GM03348 (cell line): ENCODE measurements at places on chromosomes 11 and 22.
A peak's percentile ranks its signal among the peaks of the same experiment; 100 is the strongest.

GRCh38 chr11:16801288-16801980, 63.0 kb downstream of the C11orf58 start:
- no peak for DNase-seq

- peak; percentile 69 for DNase-seq
These were observed 2.6 kb upstream of the FTH1 start for GRCh38 chr11:61969838-61970662.

GRCh38 chr11:74956397-74957015, 7.4 kb downstream of the SPCS2 start:
- no peak for DNase-seq

- DNase-seq: peak; percentile 40
These were observed 60.3 kb upstream of the POU2AF2 start for GRCh38 chr11:111185266-111185665.

GRCh38 chr22:20146777-20147176, 4.1 kb downstream of the CCDC188 start:
- no peak for DNase-seq

- DNase-seq: no peak
These were observed 7.0 kb downstream of the RELA start for GRCh38 chr11:65655570-65656332.

GRCh38 chr11:45659818-45660160, 5.6 kb downstream of the CHST1 start:
- DNase-seq: no peak

DNA sequence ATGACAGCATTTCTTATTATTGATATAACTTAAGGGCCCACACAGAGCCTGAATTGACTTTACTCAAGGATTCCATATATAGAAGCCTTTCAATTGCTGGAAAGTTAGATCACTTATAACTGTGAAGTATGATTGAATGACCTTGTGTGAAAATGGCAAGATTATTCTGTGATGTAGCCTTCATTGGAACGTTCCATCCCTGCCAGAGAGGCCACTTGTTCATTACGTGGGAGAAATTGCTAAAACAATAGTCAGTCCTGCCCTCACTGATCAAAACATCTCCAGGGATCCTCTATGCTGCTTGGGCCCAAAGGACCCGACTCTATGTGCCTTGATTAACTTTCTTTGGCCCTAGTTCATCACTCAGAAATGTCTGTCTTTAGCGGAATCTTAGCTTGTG, 159.5 kb upstream of the BLID start:
- peak; percentile 28 for DNase-seq

DNA sequence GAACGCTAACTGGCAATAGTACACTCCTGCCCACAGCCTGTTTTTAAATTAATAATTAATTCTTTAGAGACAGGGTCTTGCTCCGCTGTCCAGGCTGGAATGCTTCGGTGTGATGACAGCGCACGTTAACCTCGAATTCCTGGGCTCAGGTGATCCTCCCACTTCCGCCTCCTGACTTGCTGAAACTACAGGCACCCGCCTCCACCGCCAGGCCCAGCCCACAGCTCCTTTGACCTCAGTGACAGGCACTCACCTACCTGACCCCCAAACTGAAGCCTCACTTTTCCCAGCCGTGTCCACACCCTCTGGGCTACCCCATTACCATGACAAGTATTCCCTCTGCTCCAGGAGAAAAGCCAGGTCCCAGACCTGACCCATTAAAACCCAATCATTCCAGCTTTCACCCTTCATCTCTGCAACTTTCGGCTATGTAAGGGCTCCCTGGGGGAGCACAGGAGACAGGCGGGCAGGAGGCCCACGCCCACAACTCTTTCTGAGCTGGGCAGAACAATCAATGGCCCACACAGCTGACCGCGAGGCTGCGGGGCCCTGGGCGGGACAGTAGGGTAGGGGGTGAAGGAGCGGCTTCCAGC, 730 bp downstream of the LMNTD2 start:
- DNase-seq: no peak

DNA sequence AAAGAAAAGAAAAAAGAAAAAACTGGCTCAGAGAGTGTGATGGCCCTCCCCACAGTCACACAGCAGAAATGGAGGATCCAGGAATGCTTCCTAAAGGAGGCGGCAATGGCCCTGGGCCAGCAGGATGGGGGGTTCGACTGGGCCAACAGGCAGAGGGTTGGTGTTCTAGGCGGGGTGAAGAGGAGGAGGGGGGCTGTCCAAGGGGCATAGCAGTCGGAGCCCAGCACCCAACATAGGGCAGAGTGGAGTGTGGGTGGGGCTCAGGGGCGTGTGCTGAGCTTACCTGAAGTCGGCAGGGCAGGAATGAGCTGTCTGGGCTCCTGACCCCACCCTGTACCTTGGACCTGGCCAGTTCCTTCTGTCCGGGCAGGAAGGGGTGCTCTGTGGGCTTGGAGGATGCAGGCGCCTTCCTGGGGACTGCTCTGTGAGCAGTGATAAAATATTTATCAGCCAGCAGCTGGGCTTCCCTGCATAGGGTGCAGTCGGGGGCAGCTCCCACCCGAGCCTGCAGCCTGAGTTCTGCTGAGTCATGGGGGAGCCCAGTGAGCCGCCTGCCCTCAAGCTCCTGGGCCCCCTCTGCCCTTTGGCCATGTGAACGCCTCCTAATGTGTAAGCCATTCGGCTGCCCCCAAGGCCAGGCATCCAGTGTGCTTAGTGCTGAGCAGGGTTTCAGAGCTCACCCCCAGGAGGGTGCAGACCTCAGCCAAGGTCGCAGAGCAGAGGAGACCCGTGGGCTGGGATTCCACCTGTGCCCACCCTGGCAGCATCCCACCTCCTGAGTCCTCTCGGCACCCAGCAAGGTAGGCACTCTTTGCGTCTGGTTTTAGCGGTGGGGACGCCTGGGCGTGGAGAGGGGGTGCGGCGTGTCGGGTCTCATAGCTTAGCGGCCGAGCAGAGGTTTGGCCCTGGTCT, 25.3 kb upstream of the PRR5 start:
- no peak for DNase-seq

DNA sequence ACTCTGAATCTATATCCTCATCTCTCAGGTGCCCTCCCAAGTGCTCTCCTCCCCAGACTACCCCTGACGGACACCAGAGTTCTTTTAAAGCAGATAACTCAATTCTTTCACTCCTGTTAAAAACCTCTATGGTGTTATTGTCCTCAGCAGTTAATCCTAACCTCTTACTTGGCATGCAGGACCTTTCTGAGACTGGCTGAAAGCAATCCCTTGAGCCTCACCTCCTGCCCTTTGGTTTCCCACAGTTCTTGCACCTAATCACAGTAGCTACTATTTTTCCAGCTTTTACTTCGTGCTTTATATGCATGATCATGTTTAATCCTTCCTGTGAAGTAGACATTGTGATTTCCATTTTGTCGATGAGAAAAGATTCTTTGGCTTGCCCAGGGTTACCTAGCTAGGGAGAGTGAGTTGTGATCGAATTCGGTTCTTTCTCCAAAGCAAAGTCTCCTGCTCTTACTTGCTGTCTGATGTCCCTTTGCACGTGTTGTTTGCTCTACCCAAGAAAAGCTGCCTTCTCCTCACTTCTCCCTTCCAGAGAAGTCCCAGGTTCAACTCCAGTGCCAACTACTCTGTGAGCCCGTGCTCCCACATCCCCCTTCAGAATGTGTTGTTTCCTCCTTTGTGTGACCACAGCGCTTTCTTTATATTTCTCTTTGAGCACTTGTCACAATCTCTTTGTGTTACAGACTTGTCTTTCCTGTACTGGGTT, 2.1 kb downstream of the UBE2L3 start:
- no peak for DNase-seq

GRCh38 chr11:128497061-128497775, 90.1 kb downstream of the ETS1 start:
- peak; percentile 76 for DNase-seq

GRCh38 chr11:118090545-118091162, 3.9 kb upstream of the SMIM35 start:
- no peak for DNase-seq

GRCh38 chr11:95359341-95359663, 128.3 kb upstream of the SESN3 start:
- DNase-seq: no peak

DNA sequence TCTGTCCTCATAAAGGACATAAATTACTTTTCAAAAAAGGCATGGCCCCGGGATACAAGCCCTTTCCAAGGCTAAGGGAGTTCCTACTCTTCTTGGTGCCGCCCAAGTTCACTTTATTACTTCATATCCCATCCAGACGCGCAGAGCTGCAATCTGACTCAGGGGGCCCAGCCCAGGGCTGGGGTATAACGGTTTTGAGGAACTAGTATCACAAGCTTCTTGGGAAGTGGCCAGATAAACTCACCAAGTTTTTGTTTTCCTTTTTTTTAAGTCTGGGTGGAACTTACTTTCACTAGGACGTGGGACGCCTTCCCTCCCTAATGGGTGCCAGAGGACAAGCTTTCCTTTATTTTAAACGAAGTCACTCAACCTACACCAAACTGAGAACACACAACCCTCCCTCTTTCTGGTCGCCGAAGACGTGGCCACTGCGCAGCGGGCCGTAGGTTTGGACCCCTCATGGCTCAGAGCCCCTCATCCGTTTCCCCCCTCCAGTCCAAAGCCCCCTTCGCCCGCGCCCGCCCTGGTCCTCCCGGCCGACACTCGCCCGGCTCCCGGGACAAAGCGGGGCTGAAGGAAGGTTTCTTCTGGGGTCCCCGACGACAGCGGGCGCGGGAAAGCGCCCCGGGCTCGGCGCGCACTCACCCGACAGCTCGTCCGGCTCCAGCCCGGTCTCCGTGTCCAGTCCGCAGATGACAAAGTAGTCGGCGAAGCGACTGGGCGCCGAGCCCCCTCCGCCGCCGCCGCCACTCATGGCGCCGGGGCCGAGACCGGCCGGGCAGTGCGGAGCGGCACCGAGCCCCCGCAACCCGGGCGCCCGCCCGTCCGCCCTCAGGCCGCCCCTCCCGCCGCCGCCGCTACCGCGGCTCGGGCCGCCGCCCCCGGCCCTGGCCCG, 587 bp downstream of the DENND5A start:
- DNase-seq: peak; percentile 70

DNA sequence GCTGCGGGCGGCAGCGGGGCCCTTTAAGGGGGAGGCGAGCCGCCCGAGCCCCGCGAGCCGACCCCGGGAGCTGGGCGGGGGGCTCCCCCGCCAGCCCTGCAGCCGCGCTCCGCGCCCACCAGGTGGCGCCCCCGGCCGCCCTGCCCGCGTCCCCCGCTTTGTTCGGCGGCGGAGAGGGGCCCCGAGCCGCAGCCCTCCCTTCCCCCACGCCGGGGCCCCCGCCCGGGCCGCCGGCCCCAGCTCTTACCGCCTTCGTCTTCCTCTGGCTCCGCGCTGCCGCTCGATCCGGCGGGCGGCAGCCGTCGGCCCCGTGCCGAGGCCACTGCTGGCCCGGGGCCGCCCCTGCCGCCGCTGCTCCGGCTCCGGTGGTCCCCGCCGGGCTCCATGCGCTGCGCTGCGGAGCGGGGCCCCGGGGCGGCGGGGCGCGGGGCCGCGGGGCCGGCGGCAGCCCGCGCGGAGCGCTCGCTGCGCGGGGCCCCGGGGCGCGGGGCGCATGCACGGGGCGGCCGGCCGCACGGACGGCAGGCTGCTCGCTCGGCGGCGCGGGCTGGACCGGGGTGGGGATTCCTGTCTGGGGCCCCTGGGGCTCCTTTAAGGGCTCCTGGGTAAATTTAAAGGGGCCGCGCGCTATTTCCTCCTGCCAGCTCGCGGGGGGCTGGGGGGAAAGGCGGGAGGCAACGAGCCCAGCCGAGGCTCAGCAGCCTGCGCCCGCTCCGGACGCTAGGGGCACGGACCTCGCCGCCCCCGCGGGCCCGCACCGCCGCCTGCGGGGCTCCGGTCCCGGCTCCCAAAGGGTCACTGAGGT, at the start of gene ZFTA:
Gene ZFTA, minus strand, starts transcription at position 539 of the 805 bp plus-strand sequence. Its CDS starts 153 bp downstream, at position 386.
- peak; percentile 93 for DNase-seq

DNA sequence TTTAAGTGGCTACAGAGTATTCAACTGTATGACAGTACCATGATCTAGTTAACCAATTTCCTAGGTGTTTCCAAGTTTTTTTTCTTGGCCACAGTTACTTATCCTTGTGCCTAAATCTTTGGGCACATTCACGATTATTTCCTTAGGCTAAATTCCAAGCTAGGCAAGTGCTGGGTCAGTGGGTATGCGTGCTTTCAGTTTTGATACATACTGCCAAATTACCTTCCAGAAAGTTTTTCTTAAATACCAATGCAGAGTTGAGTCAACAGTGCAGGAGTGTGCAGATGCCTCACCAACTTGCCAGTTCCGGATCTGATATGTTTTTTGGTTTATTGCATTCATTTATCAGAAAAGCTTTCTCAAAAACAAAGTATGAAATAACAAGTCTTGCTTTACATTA, 67.9 kb upstream of the OR4B1 start:
- DNase-seq: no peak

DNA sequence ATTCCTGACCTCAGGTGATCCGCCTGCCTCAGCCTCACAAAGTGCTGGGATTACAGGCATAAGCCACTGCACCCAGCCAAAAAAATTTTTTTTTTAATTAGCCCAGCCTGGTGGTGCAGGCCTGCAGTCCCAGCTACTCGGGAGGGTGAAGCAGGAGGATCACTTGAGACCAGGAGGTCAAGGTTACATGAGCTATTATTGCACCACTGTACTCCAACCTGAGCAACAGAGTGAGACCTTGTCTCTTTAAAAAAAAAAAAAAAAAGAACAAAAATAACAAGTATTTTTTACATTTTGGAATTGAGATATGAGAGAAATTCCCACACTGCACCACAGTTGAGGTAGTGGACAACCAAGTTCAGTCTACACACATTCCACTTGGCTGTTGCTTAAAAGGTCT, 13.6 kb upstream of the L3MBTL2 start:
- DNase-seq: no peak

DNA sequence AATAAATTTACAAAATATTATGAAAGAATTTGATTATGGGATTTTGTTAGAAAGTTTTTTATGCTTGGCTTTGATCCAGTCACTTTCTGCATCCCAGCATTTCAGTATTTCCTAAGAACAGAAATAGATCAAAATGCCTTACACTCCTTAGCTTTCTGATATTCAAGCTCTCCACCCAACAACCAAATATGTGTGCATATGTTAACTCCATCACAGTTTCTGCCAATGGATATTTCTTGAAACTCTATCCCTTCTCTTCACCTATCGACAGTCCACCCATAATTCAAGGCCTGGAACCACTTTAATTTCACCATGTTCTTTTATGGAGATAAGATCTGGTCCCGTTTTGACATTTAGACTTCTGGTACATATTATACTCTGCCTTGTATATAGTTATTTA, 565.0 kb downstream of the LRRC4C start:
- no peak for DNase-seq

GRCh38 chr11:112785149-112785548, 176.1 kb upstream of the NCAM1 start:
- DNase-seq: peak; percentile 88

GRCh38 chr11:14329702-14330101, 29.3 kb downstream of the RRAS2 start:
- no peak for DNase-seq
